Ascending aorta (tissue), 2 donors: ENCODE measurements at places on chromosomes 2 and 18. TPM values are rescaled to one million over a fixed set of nuclear protein-coding genes. Genes with fewer than 3 reads are reported as not detected.

The CDH7 gene
- not detected for total RNA-seq

The ZNF385B gene
- total RNA-seq = 0.21 TPM

The DYNAP gene
- total RNA-seq = not detected

The SNTG2 gene
- 9.9 TPM for total RNA-seq

The ARMC9 gene
- 3.3 TPM for total RNA-seq

GRCh38 chr18:24185805-24186204 lies 46.9 kb downstream of the CABYR start:
- H3K4me1 ChIP-seq = no peaks in the 10 kb centered on the region
- peaks cover 4% of the 10 kb centered on the region for H3K36me3 ChIP-seq
- no peak for DNase-seq
- no peak overlapping the region for H3K4me3 ChIP-seq
- no peaks in the 10 kb centered on the region for H3K27me3 ChIP-seq
- H3K27ac ChIP-seq = no peak overlapping the region

DNA sequence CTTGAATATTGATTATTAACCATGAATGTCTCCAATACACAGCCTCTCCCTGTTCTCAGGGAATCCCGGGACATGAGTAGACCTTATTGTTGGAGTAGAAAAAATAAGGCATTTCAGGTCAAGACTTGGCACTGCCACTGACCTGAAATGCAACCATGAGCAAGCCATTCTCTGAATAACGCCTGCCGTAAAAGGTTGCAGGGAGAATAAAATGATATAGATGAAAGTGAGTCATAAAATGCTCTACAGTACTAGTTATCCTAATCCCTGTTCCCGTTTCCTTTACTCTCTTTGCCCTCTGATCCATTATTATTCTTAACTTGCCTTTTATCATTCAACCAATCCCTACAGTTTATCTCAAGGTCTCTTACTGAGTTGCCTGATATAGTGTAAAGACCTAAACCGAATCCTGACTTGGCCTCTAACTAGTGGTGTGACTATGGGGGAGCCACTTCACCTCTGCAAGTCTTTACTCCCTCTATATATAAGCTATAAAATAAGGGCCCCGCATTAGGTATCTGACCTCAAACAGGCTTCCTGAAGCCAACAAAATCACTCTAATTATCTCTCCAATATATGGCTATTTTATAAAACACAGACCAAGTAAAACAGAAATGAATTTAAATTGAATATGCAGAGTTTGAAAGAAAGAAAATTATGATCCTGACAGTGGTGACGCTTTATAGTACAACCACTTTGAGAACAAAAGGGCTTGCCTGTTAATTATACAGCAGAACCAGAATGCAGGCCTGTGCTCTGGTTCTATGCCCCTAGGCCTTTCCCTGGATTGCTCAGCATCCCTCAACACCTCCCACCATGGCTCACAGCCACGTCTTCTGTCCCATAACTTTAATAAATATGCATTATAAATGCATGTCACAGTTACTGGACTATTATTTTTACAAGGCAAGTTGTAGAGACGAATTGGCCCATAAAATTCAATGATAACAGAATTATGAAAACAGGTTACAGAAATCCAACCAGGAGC lies 183.1 kb downstream of the STK39 start:
- H3K36me3 ChIP-seq = peaks cover 12% of the 10 kb centered on the region
- H3K4me3 ChIP-seq = no peak overlapping the region
- H3K27me3 ChIP-seq = no peaks in the 10 kb centered on the region
- H3K27ac ChIP-seq = no peak overlapping the region
- DNase-seq = no peak

DNA sequence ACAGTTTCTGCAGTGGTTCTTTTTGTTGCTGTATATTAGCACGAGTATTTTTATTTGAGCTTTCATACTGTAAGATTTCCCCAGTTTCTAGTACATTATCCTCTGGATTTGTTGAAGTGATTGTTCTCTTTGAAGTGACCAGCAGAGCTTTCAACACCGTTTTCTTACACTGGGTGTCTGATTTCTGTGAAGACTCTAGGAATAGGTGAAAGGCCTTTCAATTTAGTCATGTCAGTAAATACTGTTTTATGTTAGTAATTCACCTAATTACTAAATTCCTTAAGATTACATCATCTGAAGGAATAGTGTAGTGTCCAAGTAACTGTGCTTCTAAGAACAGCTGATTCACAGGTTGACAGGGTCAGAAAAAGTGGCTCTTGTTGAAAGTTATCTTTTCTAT lies 2.3 kb downstream of the PPM1B start:
- DNase-seq = no peak
- H3K4me3 ChIP-seq = peak overlapping the region; percentile 88
- H3K27me3 ChIP-seq = no peaks in the 10 kb centered on the region
- peak overlapping the region; percentile 96 for H3K27ac ChIP-seq

DNA sequence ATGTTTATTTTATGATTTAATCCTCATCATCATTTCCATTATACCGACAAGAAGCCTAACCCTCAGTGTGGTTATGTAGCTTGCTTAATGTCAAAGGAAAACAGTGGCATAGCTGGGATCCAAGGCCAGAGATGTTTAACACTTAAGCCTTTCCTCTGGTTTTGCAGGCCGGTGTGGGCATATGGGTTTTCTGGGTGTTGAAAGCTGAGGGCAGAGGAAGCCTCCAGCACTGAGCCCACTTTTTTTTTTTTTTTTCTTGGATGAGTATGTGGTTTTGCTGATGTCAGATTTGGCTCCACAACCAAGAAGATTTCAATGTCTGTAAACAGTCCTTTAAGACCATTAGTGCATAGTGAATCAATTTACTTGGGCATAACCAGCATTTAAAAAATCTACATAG lies 41.3 kb downstream of the LHCGR start:
- H3K27ac ChIP-seq = no peak overlapping the region
- no peaks in the 10 kb centered on the region for H3K36me3 ChIP-seq
- no peak overlapping the region for H3K4me3 ChIP-seq
- no peaks in the 10 kb centered on the region for H3K27me3 ChIP-seq

DNA sequence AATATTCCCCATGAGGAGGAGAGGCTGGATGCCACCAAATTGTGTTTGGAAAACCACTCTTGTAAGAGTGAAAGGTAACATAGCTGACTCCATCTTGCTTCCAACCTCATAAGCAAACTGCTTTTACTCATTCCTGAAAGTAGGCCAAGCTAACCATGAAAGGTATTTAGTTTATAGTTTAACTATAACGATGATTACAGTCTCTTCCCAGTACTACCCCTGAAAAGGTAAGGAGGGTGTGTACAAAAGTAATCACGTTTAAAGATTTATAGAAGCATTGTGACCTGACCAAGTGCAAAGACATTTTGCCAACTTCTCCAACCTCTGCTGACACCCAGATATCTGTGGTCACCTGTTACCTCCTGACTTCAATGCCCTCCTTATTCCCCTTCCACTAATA lies 122.6 kb downstream of the CD8B2 start:
- H3K4me3 ChIP-seq = no peak overlapping the region
- H3K36me3 ChIP-seq = no peaks in the 10 kb centered on the region
- H3K27me3 ChIP-seq = no peaks in the 10 kb centered on the region
- H3K4me1 ChIP-seq = no peaks in the 10 kb centered on the region
- no peak overlapping the region for H3K27ac ChIP-seq

DNA sequence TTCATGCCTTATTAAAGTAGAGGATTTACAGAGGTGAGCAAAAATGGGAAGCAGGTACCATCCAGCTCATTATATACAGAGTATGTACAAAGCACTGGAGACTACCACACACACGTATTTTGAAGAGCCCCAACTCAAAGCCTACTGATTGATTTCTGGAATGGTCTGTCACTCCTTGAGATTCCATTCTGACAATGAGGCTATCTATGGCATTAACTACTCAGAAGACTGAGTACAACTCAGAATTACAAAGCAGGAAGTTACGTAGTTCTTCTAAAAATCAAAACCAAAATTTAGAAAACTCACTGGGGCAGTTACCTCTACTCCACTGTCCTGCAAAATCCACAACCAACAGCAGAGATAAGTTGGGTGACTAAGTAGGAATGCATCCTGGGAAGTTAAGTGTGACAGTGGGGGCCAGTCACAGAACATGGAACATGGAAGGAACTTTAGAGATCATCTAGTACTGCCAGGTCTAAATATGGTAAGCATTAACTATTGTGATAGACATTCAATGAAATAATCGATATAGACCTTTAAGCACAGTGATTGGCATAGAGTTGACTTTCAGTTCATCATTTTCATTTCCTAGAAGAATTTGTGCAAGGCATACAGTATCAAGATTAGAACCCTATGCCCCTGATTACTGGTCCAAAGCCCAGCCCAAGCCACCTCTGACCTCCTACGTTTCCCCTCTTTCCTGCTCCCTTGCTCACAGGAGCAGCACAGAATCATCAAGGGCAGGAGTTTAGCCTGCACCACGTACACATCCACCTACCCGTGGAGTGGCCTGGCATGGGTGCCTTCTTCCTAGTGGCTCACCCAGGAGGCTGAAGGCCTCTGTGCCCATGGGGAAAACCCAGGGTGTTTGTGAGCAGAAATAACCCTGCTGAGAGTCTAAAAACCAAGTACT lies 80.1 kb upstream of the FOSL2 start:
- no peaks in the 10 kb centered on the region for H3K4me1 ChIP-seq
- H3K27ac ChIP-seq = no peak overlapping the region
- H3K36me3 ChIP-seq = peaks cover 4% of the 10 kb centered on the region
- H3K27me3 ChIP-seq = no peaks in the 10 kb centered on the region

GRCh38 chr2:214560176-214560575 lies 149.3 kb downstream of the VWC2L start:
- no peaks in the 10 kb centered on the region for H3K4me1 ChIP-seq
- H3K4me3 ChIP-seq = no peak overlapping the region
- no peak overlapping the region for H3K27ac ChIP-seq
- no peaks in the 10 kb centered on the region for H3K27me3 ChIP-seq
- no peak for DNase-seq
- H3K36me3 ChIP-seq = no peaks in the 10 kb centered on the region

- peaks cover 4% of the 10 kb centered on the region for H3K4me1 ChIP-seq
- no peak for DNase-seq
- H3K4me3 ChIP-seq = no peak overlapping the region
- H3K36me3 ChIP-seq = no peaks in the 10 kb centered on the region
Measured at GRCh38 chr2:45117383-45117782, 108.1 kb upstream of the SIX2 start.

DNA sequence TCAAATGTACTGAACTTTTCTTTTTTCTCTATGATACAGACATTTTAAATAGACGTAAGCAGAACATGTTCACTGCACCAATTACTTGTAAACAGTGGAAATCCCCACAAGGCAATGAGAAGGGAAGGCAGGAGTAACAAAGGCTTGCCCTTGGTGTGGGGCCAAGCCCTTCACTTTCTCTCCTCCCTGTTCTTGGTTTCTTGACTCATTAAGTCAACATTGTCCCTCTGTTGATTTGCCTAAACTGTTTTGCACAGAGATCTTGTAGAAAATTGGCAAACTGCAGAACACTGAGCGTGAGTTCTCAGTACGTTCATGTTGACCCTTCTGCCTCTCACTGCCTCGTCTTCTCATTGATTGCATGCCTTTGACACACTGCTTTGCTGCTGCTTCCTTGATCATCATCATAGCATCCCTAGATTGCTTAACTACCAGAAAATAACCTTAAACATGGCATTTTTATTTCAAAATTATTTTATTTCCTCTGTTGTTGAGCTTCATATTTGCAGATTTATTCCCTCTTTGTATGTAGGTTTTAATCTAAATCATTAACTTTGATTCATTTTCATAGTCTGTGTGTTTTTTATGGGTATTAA lies 257.7 kb downstream of the PTGR3 start:
- peak overlapping the region; percentile 46 for H3K27ac ChIP-seq
- DNase-seq = peak; percentile 69
- H3K4me1 ChIP-seq = peaks cover 5% of the 10 kb centered on the region
- no peaks in the 10 kb centered on the region for H3K27me3 ChIP-seq
- no peak overlapping the region for H3K4me3 ChIP-seq

- H3K36me3 ChIP-seq = peaks cover 9% of the 10 kb centered on the region
- no peaks in the 10 kb centered on the region for H3K4me1 ChIP-seq
- H3K27ac ChIP-seq = no peak overlapping the region
- no peaks in the 10 kb centered on the region for H3K27me3 ChIP-seq
Measured at GRCh38 chr2:15275346-15275745, 285.8 kb downstream of the NBAS start.

GRCh38 chr2:8478471-8478793 lies 203.4 kb upstream of the ID2 start:
- DNase-seq = no peak
- no peaks in the 10 kb centered on the region for H3K4me1 ChIP-seq
- H3K4me3 ChIP-seq = no peak overlapping the region
- no peaks in the 10 kb centered on the region for H3K36me3 ChIP-seq
- no peaks in the 10 kb centered on the region for H3K27me3 ChIP-seq

GRCh38 chr2:120722568-120723421 lies 12.9 kb upstream of the GLI2 start:
- DNase-seq = no peak
- no peaks in the 10 kb centered on the region for H3K27me3 ChIP-seq
- no peaks in the 10 kb centered on the region for H3K4me1 ChIP-seq
- no peaks in the 10 kb centered on the region for H3K36me3 ChIP-seq
- no peak overlapping the region for H3K27ac ChIP-seq
- H3K4me3 ChIP-seq = no peak overlapping the region

- peak overlapping the region; percentile 35 for H3K27ac ChIP-seq
- H3K4me3 ChIP-seq = no peak overlapping the region
- peak; percentile 78 for DNase-seq
- no peaks in the 10 kb centered on the region for H3K27me3 ChIP-seq
- no peaks in the 10 kb centered on the region for H3K36me3 ChIP-seq
- no peaks in the 10 kb centered on the region for H3K4me1 ChIP-seq
Measured at GRCh38 chr2:187547353-187547979, 6.8 kb downstream of the TFPI start.

DNA sequence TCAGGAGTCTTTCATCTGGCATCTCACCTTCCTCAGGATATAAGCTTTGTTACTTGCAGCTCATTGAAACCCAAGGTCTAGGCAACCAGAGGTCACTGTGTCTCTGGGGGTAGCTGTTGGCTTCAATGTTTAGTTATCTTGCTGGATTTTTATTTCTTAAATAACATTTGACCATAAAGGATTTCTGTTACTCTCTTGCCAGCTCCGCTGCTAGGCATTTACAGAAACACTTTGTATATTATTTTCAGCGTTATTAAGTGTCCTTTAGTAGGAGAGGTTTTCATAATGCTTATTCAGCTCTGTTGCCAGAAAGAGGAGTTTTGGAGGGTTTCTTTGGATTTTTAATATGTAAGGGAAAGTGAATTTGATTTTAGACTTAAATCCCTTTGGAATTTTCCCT lies 61.4 kb downstream of the QPCT start:
- no peaks in the 10 kb centered on the region for H3K27me3 ChIP-seq
- H3K4me1 ChIP-seq = no peaks in the 10 kb centered on the region
- no peak for DNase-seq

- H3K4me3 ChIP-seq = no peak overlapping the region
- DNase-seq = no peak
- no peaks in the 10 kb centered on the region for H3K27me3 ChIP-seq
- no peaks in the 10 kb centered on the region for H3K36me3 ChIP-seq
- H3K27ac ChIP-seq = no peak overlapping the region
- H3K4me1 ChIP-seq = no peaks in the 10 kb centered on the region
Measured at GRCh38 chr18:11989966-11990380, 8.7 kb downstream of the IMPA2 start.

DNA sequence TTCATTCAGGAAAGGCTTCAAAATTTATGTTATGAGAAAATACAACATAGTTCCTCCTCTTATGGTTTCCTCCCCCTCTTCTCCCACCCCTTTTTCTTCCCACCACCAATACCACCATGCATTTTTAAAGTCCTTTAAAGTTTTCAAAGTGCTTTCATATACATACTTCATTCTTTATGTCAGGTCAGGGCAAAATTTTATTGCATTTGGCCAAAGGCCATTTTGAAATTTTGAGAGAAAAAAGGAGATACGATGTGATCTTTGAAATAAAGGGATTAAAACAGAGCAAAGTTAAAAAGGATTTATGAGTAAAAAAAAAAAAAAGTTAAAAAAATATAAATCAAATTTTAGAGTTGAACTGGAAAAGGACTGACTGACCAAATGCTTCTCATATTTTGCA lies 792.5 kb upstream of the FANCL start:
- H3K4me1 ChIP-seq = no peaks in the 10 kb centered on the region
- H3K4me3 ChIP-seq = no peak overlapping the region
- H3K27ac ChIP-seq = no peak overlapping the region
- DNase-seq = no peak
- no peaks in the 10 kb centered on the region for H3K36me3 ChIP-seq
- H3K27me3 ChIP-seq = no peaks in the 10 kb centered on the region
